ENCODE measurements at places on chromosomes 6 and 20.
A peak's percentile ranks its signal among the peaks of the same experiment; 100 is the strongest.

DNA sequence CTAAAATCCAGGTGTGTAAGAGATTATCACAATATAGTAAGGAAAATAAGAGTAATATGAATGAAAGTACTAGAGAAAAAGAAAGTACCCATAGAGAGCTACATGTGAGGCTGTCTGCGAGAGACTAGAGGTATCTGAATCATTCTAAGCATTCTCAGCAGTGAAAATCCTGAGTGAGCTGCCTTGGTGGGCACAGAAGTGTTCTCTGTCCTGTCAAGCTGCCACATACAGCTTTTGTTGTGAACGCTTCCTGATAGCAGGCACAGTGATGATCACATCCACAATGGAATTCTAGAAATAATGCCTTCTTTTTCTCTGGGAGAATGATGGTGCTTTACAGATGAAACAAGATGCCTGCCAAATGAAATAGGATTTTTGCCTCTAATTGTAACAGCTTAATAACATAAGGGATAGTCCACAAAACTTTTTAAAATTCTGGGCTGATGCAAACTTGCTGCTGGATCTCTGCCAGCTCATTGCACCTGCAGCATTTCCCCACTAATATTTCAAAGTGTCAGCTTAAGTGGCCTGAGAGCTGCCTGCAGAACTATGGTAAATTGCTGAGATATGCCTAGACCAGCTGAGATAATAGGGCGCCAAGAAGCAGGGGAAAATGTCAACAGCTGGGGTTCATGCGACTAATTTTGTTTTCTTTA is 620.5 kb downstream of the DOK5 start:
- no peak for DNase-seq

DNA sequence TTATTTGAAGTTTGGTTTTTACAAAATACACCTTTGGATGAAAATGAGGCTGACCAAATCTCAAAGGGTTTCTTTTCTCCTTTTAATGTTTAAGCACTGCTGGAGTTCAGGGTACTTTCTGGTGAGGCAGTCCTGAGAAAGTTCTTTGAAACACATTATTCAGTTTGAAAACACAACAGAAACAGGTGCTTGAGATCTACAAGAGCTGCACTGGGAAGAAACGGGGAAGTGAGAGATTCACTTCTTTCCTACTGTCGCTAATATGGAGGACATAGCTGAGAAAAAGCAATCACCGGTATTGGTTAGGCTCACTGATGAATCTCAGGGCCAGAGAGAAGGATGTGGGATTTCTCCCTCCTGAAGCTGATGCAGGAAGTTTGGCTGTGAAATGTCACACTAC is 22.9 kb upstream of the TMEM170B start:
- no peak for DNase-seq

GRCh38 chr6:24861934-24862333 is 63.2 kb upstream of the ARMH2 start:
- DNase-seq = no peak

DNA sequence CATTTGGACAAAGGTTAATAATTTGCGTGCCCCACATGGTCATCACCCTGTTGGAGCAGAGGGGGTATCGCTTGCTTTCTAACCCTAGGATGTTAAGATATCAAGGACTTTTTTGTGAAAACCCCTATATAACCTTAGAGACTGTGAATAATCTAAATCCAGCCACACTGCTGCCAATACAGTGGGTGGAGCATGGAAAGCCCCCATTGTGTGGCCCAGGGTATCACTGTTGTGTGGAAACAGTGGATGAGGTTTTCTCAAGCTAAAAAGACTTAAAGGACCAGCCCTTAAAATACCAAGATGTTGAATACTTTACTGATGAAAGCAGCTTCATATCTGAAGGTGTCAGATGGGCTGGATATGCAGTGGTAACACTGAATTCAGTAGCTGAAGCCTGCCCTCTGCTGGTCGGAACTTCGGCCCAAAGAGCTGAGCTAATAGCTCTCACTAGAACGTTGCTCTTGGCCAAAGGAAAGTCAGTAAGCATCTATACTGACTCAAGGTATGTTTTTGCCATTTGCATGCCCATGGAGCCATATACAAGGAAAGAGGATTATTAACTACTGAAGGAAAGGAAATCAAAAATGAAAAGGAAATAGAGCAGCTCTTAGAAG is 695.2 kb downstream of the PHF3 start:
- DNase-seq = peak; percentile 27

- no peak for DNase-seq
Observed at GRCh38 chr20:48959899-48960550, 38.5 kb downstream of the ARFGEF2 start.

GRCh38 chr6:2560140-2560818 is 190.4 kb downstream of the MYLK4 start:
- DNase-seq = no peak

GRCh38 chr20:32886652-32887051 is 27.9 kb downstream of the EFCAB8 start:
- DNase-seq = no peak

GRCh38 chr20:36574366-36575135 is 1.2 kb downstream of the TGIF2 start:
- DNase-seq = no peak

- peak; percentile 69 for DNase-seq
Observed at GRCh38 chr6:169689287-169689686, 12.5 kb downstream of the WDR27 start.

- DNase-seq = no peak
Observed at GRCh38 chr6:43710576-43710975, 23.0 kb upstream of the MRPS18A start.

GRCh38 chr20:7893014-7893730 is 47.1 kb downstream of the HAO1 start:
- no peak for DNase-seq

DNA sequence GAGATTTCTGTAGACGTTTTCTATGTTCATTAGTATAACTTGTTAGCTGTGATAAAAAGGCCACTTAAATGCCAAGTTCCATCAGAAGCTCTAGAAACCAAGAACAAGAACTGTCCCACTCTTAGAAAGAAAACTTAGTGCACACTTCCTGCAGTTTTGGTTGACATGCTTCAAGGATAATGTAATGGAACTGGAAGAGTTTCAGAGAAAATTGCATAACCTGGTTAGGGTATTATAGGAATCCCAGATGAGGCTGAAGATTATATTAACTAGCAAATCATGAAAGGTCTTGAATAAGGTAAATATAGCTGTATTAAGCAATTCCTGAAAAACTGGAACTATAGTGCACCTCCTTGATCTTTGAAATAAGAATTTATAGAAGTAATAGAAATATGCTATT is 1.8 kb upstream of the PHACTR2 start:
- DNase-seq = no peak

DNA sequence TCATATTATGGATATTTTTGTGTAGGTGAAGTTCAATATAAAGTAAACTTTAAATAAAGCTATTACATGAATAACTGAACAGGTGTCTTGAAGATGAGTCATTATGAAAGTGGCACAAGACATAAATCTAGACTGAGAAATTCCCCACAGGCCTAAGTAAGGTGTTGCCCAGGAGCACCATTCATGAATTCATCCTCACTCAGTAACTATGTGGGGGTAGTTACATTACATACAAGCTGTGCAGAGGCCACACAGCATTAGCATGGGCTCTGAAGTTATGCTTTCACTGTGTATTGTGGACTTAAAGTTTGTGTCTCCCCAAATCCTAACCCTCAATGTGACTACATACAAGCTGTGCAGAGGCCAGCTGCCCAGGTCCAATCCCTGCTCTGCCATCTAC is 65.9 kb downstream of the BCAS1 start:
- no peak for DNase-seq

GRCh38 chr6:5151955-5152401 is 66.8 kb downstream of the PPP1R3G start:
- peak; percentile 59 for DNase-seq
